Left cardiac atrium (tissue), 4 donors: ENCODE measurements at places on chromosomes 16 and 17.

DNA sequence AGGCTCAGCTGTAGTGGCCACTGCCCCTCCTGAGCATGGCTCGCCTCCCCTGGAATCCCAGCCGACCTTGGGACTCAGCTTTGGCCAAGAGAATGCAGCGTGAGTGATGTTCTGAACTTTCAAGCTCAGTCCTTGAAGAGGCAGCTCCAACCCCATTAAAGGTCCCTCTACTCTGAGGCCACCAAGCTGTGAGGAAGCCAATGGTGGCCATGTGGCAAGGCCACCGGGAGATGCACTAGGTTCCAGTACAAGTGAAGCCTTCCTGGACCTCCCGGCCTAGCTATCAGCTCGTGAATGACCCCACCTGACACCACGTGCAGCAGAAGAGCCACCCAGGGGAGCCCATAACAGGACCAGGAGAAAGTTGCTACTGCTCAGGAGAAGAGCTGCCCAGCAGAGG, 81.7 kb upstream of the GNG13 start:
- no peak for DNase-seq

DNA sequence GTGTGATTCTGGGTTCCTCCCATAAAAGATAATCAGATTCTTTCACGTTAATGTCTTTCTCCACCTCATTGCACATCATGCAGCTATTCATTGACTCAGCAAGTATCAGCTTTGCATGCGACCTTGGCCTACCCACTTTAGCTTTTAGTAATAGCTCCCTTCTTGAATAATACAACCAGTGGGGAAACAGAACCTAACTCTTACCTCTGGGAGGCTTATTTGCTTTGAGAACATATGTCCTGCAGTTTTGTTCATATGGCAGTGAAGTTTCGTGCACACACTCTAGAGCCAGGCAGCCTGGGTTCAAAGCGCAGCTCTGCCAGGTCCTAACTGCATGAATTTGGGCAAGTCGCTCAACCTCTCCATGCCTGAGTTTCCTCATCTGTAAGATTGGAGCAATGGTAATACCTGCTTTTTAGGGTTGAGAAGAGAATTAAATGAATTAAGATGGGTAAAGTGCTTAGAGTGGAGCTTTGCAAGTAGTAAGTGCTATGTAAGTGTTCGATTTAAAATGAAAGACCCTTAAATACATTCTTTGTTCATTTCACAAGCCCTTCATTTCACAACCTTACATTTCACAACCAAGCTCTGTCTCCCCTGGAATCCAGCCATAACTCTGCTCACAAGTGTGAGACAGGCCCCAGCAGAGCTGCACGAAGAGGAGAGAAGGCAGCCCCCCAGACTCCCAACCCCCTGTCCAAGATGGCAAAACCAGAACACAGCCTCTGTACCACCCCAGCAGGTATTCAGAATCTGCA, 29.3 kb downstream of the MAPT start:
- DNase-seq: no peak

GRCh38 chr17:606508-607250, 108.0 kb downstream of the VPS53 start:
- DNase-seq: no peak

- DNase-seq: no peak
Measured at GRCh38 chr16:84833144-84833500, 13.3 kb downstream of the CRISPLD2 start.

DNA sequence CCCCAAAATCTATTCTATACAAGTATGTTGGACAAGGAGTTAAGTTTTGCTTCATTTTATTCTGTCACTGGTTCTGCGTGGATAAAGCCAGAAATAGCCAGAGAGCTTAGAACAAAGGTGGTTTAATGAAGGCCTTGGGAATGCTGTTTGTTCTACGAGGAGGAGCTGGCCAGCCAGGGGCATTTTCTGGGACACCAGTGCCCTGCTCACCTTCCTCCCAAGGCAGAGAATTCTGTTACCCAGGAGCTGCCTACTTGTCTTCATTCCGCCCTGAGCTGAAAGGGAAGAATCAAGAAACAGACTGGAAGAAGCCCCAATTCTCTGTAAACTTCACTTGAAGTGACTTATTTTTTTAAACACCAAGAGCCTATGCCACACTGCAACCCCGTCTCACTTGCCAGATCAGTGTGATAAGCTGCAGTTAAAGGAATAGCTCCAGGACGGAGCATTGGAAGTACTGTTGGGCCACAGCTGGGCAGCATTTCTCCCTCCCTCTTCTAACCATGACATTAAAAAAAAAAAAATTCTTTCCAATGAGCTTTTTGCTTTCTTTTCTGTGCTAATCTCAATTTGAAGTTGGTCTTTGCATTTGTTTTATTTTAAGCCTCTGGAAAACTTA, 149.8 kb upstream of the DYNLRB2 start:
- DNase-seq: no peak

GRCh38 chr17:73770115-73770848, 126.0 kb upstream of the SDK2 start:
- peak; percentile 88 for DNase-seq

- DNase-seq: no peak
Measured at GRCh38 chr16:27429330-27429871, 27.4 kb downstream of the IL21R start.

DNA sequence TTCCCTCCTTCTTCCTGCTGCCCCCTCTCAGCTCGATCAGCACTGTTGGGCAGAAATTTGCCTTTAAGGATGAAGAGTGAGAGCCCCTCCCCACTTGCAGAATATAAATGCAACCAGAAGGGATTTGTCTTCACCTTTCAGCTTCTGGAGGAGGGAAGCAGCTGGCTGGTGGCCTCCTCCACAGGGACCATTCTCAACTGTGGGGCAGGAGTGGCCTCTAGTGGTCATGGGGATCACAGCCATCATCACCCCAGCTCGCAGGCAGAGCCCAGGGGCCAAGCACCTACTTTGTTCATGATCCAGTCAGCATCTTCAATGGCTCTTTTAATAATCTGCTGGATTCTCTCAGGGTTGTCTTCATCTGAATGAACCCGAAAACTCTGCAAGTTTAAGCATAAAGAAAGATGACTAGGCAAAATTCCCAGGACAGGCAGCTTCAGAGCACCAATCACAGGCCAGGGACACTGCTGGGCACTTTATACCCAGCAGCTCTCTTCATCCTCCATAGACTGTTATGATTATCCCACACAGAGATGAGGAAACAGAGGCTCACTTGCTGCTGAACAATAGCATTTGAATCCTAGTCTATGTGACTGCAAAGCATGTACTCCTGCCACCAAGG, 13.1 kb downstream of the LYRM9 start:
- DNase-seq: peak; percentile 69

DNA sequence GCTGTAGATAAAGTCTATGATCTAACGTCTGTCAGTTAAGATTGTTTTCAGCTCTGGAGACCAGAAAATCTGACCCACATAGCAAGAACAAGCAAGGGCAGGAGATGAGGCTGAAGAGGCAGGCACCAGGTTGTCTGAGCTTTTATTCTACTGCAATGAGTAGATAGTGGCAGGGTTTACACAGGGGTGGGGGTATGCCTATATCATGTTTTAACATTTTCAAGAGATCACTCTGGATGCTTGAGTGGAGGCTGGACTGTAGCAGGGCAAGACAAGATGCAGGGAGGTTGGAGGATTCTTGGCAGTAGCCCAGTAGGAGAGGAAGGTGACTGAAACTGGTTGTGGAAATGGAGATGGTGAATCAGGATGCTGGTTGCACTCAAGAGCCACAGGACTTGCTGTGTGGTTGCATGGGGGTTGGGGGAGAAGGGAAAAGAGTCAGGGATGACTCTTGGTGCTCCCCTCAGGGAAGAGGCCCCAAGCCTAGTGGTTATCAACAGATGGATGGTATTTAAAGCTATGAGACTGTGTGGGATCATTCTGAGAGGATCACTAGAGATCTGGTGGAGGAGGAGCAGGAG, 143.1 kb upstream of the KCNJ18 start:
- DNase-seq: no peak

DNA sequence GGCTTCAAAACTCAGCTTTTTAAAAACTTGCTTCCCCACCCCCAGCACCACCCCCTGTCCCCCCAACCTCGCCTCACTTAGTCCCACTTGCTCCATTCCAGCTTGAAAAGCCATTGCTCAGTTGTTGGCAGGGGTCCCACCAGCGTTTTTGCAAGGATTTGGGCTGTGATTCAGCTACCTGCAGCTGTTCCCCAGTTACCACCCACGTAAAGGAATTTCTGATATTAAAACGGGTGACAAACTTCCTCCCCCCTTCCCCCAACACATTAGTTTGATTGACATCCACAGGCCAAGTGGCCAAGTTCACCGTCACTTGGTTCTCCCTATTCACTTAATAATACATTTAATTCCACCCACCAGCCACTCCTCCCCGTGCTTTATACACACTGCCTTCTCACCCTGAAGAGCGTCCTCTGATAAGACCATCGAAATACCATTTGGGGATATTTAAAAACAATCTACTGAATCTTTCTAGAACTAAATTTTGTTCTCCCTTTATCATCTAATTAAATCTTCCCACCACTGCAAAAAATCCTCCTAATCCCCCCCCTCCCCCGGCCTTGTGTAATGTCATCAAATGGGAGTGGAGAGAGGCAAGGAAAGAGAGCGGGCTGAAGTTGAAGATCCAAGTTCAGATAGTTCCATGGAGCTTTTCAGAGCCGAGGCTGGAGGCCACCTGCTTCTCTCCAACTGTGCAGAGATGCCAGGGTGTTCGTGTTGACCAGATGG, 55.1 kb downstream of the SOX9 start:
- no peak for DNase-seq

- no peak for DNase-seq
Measured at GRCh38 chr16:740459-740763, 386 bp downstream of the CIAO3 start.

GRCh38 chr16:56871172-56871593, 6.2 kb downstream of the SLC12A3 start:
- DNase-seq: no peak

DNA sequence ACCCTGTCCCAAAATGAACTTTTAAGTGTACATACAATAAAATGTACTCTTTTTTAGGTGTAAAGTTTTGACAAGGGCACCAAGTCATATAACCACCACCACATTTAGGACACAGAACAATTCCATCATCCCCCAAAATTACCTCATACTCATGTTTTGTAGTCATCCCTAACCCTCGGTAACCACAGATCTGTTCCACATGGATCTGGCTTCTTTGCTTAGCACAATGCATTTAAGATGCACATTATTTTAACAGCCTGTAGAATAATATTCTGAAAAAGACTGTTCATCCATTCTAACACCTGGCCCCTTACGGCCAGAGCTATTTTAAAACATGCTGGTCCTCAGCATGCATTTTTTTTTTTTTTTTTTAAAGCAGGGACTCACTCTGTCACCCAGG, 25.2 kb upstream of the CFAP20 start:
- DNase-seq: no peak

DNA sequence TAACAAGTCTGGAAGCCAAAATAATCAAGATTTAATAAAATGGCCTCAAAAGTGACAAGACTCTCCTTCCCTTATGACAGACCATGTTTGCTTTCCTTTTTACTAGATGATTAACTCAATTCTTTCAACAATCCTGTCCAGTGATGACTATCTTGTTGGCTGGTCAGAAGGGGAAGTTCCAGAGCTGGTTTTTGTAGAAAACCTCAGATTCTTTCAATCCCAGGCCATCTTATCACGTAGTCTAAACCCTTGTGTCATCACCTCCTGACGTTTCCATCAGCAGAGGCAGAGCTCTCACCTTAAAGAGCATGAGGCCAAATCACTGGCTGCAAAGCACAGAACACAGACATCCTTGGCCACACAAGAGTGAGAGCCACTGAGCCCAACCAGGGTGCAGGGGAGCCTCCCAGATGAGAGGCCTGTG, 125.3 kb downstream of the ANKRD11 start:
- DNase-seq: no peak

DNA sequence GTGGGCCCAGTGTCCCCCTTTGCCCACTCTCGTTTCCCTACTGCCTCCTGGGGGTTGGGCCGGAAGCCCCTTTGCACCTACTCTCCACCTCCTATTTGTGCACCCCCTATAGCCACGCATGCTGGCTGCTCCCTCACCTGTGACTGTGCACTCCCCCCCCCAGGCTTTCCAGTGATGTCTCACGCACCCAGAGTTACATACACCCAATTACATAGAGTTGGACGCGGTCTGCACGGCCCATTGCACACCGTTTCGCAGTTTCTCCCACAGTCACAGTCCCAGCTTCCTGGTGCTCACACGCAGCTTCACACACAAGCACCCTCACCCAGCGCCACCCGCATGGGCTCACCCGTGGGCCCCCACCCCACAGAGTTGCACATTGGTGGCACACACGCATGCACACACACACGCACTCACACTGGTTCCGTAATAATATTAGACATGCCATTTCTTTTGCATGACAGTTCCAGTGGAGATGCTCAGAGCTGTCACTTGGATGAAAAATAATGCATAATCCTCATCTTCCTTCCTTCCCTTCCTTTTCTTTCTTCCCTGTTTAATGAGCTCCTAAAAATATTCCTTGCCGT, 21.5 kb upstream of the C1QL1 start:
- no peak for DNase-seq

GRCh38 chr16:505479-506245, 21.9 kb upstream of the CAPN15 start:
- no peak for DNase-seq
